Endodermal cell (in vitro differentiated cells): ENCODE measurements at places on chromosomes 16 and 17. TPM values are rescaled to one million over a fixed set of nuclear protein-coding genes. Genes with fewer than 3 reads are reported as not detected.
A peak's percentile ranks its signal among the peaks of the same experiment; 100 is the strongest.

- no peak for DNase-seq
These were observed 40.6 kb upstream of the CDH5 start for GRCh38 chr16:66325717-66326376.

DNA sequence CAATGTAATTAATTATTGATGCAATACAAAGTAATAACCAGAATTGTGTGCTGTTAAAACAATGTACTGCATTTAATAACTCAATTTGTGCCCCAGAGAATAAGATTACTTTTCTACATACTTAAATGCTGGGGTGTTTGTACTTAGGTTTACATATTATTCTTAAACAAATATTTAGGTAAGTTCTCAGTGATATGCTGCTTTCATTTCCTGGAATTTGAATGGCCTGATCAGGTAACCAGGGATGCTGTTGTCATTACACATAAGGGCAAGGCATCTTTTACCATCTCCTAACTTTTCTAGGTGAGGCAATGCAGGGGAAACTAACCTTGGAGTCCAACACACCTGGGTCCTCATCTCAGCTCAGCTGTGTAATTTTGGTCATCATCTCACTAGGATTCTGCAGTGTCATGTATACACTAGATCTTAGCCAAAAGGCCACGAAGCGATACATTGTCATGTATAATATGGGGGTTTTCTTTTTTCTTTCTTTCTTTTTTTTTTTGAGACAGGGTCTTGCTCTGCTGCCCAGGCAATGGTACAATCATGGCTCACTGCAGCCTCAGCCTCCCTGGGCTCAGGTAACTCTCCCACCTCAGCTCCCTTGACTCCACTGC lies 45.2 kb downstream of the MYO1D start:
- no peak for DNase-seq

- DNase-seq: peak; percentile 33
These were observed 23.7 kb upstream of the SOX9 start for GRCh38 chr17:72097144-72097543.

GRCh38 chr17:3763777-3764170 lies 37.2 kb downstream of the ITGAE start:
- DNase-seq: no peak

Gene CCT6B
- 1.8 to 2.8 TPM (median 2.0 TPM) in 3 replicates for total RNA-seq

- DNase-seq: no peak
These were observed 6.0 kb upstream of the KCNH6 start for GRCh38 chr17:63516910-63517824.

DNA sequence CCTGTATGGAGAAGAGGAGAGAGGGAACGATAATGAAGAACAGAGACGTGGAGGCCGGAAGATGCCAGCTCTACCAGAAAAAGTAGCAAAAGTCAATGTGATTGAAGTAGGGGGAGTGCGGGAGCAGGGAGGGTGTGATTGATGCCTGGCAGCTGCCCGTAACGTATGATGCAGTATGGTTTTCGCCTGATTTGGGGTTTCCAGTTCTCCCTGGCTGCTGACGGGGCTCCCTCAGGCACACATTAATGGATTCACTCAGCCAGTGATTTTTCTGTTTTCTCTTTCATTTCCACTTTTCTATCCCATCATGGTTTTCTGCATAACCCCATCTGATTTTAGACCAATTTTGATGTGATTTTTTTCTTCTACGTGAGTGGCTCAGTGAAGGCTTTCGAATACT lies 62.1 kb downstream of the PRKCA start:
- no peak for DNase-seq

- peak; percentile 68 for DNase-seq
These were observed 118.9 kb downstream of the AATF start for GRCh38 chr17:37067555-37068111.

DNA sequence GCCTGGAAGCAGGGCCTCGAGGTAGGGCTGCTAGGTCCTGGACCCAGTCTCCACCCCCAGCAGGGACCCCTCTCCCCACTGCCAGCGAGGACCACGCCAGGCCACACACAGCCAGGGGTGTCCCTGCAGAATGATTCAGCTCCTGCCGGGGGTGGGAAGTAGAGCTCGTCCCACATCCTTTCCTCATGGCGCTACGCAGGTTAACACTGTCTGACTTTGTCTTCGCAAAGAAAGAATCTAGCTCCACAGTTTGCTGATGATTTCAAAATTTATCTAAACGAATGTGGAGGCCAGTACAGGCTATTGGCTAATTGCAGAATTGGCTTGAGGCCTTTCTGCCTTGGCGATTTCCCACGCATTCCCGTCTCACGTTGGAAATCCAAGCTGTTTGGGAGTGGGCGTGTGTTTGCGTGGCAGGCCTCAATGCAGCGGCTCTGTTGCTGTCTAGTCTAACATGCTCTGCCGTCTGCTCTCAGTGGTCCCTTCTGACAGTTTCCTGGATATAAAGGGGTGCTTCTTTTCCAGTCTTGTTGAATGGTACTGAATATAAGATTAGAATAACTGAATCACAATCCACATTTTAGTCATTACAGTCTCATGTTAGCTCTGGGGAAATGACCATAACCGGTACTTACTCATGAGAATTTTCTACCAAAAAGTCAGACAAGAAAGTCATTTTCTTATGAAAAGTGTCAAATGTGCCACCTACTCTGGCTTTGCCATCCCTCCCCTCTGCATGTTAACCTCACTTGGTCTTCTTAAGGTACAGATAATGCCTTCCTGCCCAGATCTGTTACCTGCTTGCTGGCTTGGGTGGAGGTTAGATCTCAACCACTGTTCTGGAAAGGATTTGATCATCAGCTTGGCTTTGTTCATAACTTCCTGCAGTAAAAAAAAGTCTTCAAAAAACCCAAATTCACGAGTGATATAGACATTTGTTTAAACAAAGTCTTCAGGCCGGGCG lies 252.4 kb downstream of the NTN1 start:
- DNase-seq: peak; percentile 43

DNA sequence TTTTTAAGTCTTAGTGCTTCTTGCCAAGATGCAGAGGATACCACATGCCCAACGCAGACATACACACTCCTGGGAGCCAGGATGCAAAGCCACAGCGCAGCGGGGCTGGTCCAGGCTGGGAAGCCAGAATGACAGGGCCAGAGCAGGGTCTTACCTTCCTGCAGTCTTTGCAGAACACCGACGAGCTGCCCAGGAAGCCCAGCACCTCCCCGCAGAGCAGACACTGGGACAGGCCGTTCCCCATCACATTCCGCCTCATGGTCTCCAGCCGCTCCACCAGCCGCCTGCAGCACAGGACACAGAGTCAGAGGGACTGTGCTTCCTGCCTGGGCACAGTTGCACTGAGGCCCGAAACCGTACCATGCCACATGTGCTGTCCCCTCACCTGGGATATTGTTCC lies 33.3 kb downstream of the RPH3AL start:
- no peak for DNase-seq

Gene CCL14
- not detected in 3 replicates for total RNA-seq

DNA sequence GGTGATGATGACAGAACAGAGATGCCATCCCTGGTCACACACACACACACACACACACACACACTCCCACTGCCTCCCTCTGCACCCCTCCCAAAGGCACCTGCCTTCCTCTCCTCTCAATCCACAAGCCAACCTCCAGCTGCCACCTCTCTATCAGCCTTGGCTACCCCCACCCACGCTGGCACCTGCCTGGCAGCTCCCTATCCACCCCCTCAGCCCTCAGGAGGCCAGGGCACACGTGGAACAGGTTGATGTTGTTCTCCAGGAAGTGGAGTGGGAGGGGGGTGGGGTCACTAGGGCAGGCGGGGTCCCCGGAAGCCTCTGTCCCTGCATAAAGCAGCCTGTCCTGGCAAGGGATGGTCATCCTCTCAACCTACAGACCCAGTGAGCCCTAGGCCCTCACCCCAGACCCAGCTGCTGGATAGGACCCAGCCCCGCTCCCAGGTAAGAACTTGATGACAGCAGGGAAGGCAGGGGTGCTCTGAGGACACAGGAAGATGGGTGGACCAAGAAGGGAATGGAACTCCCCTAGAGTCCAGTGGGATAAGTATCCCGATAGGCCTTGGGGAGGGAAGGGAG lies at the start of gene GSDMA:
GSDMA (plus strand) TSS at position 363 of the 579 bp plus-strand sequence. CDS start 2,684 bp downstream, outside the sequence.
- no peak for DNase-seq

- DNase-seq: peak; percentile 49
These were observed 2.3 kb downstream of the ADORA2B start for GRCh38 chr17:15947271-15947670.

GRCh38 chr17:50586421-50587247 lies 26.1 kb downstream of the CACNA1G start:
- DNase-seq: peak; percentile 83

Gene ASGR1
- total RNA-seq: 6.8 and 8.3 TPM in 2 replicates

DNA sequence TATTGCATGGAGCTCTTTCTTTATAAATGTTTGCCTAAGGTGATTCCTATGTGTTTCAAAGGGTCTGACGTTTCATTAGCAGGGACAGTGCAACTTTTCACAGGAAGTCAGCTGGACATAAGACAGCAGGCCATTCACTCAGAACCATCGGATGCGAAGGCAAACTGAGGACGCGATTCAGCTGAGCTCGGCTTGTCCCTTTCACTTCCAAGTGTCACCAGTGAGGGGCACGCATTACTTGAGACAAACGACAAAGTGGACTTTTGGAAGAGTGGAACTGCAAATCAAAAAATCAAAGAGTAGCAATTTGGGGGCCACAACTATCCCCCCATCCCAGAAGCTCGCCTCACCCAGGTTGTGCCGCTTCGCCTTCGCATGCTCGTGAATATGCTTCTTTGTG lies 14.6 kb downstream of the USP22 start:
- no peak for DNase-seq

DNA sequence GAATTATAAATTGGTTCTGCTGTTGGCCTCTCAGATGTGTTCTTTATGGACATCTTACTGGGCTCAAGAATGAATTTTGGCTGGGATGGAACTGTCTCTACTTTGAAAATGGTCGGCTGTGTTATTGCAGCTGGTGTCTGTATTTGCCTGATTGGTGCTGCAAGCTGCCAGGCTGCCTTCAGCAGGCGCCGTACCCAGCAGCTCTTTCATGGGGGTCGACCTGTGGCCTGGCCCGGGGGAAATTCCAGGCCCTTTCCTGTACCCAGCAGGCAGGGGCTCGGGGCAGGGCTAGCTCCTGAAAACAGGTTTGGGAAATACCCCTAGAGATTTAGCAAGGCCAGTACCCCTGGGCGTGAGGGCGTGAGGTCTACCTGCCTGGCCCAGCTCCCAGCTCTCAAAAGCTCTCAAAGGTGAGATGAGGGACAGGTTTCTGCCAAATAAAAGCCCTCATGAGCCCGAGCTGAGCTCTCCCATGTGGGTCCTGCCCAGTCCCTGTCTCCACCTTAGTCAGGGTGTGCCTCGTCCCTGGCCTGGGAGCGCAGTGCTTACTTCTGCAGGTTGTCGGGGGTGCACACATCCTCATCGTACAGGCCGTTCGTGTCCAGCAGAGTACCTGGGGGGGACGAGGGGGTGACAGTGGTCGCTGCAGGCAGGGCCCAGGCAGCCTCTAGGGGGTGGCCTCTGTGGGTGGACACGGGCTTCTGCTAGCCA lies 52.3 kb downstream of the PRMT7 start:
- DNase-seq: no peak

Gene CXCL16
- 0.73 and 1.2 TPM in 2 replicates for total RNA-seq

Gene OR1D2
- not detected in 2 replicates for total RNA-seq

Gene TMEM100
- total RNA-seq: 2.4 and 4.3 TPM in 2 replicates

Gene CCL18
- total RNA-seq: not detected in 3 replicates

- no peak for DNase-seq
These were observed 3.7 kb downstream of the GGA2 start for GRCh38 chr16:23506606-23506994.

Gene VMO1
- 0.61 to 1.6 TPM (median 1.0 TPM) in 3 replicates for total RNA-seq

DNA sequence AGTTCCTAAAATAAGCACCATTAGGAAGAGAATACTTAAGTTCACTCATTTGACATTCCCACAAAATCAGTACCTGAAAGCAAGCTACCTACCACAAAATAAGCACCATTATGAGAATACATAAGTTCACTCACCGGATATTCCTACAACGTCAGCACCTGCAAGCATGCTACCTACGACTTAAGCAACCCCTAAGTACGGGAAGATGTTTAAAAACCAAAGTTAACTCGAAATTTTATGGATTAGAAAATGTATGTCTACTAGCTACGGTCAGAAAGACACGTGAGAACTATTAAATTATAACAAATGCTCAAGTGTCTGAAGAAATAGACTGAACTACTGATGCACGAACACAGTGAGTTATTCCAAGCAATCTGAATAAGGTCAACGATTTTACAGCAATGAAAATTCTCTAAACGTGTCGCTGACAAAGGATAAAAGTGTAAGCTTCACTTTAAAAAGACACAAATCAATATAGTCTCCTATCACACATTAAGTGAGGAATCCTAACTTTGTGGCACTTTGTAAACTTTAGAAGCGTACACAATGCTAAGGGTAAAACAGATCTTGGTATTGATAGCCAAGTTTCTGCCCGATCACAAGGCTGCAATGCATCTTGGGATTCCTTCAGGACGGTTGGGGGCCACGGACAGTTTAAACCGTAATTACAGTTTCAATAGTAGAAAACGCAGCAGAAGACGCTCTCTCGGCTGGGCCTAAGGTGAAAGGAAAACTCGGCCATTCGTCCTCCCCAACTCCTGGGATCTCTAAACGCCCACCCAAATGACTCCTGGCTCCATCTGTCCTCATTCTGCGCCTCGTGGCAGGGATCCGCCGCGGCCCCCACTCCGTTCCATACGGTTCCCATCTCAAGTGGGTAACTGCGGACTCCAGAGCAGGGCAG lies 1.3 kb downstream of the GSPT1 start:
- DNase-seq: peak; percentile 75

DNA sequence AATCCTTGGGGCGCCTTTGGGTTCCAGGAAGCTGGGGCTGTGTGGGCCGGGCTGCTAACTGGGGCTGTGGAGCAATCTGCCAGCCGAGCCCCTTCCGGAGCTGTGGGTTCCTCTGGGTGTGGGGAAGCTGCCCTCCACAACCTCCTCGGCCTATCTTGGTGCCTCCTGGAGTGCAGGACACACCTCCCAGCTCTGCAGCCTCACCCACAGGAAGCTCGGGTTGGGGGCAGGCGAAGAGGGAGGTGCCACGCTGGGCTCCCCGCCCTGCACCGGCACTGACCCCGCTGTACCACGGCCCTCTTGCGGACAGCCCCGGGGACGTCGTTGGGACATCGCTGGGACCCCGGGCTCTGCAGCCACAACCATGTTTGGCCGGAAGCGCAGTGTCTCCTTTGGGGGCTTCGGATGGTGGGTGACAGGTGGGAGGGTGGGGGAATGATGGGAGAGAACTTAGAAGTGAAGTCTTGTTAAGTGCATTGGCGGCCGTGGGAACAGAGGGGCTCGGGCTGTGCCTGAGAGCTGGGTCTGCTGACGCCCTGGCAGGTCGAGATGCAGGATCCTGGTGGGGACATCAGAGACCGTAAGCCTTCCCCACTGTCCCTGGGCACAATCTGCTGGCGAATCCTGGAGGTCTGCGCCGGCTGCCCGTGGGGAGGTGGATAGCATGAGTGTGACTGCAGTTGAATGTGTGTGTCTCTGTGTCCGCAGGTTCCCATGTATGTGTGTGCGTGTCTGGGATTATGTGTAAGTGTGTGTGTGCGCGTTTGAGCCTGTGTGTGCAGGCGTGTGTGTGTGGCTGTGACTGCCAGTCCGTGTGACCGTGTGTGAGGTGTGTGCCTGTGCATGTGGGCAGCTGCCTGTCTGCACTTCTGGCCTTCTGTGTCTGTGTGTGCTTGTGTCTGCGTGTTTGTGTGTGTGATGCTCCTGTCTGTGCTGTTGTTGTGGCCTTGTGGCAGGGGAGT lies at the start of gene RAP1GAP2:
RAP1GAP2 (plus strand) TSS at position 275 of the 962 bp plus-strand sequence; CDS start at position 365, 90 bp downstream.
- DNase-seq: peak; percentile 66

- no peak for DNase-seq
These were observed 32.2 kb downstream of the SRL start for GRCh38 chr16:4209666-4210065.
